ENCODE measurements at places on chromosomes 4 and X.

- no peak for DNase-seq
These were observed 201.7 kb downstream of the TBCK start for GRCh38 chr4:106114270-106114669.

GRCh38 chr4:16691450-16691849, 207.0 kb downstream of the LDB2 start:
- DNase-seq = no peak

DNA sequence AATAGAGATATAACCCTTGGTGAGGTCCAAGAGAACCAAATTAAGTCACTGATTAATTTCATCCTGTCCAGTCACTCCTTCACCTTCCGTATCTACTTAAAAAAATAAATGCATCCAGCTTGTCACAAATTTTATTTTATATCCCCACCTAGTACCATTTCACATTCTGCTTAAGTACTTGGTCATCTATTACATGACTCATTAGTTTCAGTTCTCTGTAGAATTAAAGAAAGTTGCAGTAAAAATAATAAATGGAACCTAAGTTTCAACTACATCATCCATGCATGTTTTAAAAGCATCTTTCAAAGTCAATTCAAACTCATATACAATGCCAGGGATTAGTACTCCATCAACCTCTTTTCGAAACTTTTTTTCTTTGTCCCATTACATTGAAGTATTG, 130.2 kb downstream of the SH2D1A start:
- no peak for DNase-seq

DNA sequence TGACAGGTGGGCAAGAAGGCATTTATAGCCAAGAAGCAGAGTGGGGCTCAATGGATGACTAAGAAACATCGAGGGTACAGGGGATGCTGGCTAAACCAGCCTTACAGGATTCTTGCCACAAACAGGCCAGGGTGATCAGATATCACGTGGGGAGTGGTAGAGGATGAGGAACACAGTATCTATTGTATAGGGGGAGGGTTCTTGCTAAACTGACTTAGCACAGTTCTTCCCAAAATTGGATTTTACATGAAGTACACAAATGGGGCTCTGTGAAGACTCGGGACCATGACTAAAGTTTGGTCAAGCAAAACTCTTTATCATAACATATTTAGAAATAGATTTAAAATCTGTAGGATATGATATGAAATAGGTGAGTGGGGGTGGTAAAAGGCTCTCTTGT, 144.0 kb upstream of the ATOH1 start:
- no peak for DNase-seq

DNA sequence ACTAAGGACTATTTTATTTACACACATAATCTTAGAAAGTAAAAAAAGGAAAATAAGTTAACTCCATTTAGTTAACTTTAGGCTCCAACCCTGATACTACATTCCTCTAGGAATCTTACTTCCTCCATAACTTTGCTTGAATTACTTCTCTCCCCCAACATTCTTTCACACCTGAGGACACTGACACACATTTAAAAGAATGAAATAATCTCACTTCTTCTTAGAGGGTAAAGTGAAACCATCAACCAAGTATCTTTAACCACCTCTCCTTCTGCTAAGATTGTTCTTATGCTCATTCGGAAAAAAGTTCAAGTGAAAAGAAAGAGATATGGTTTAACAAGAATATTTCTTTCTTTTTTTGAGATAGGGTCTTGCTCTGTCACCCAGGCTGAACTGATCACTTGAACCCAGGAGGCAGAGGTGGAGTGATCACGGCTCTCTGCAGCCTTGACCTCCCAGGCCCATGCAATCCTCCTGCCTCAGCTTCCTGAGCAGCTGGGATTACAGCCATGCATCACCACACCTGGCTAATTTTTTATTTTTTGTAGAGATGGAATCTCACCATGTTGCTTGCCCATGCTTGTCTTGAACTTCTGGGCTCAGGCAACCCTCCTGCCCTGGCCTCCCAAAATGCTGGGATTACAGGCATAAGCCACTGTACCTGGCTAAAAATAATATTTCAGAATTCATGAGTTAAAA, 28.5 kb downstream of the SLC25A4 start:
- no peak for DNase-seq

GRCh38 chrX:110087485-110088356, 84.8 kb downstream of the TMEM164 start:
- DNase-seq = no peak

DNA sequence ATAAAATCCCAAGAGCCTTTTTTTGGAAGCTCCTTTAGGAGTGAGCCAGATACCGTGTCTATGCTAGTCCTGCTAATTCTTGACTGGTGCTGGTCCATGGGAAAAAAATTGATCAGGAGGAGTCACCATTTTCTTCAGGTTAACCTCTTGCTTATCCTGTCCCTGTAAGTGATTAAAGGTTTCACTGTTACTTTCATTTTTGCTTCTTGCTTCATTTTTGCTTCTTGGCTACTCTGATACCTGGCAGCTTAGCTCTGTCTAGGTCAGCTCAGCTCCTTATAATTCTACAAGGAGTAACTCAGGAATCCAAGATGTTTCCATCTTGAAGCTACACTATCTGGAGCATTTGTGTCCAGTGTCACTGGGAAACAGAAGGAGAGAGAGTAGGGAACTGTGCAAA, 45.7 kb downstream of the AFM start:
- DNase-seq = no peak

All from NCI-H1092 treated with DMSO at 0.1 percent for 48 hours (cell line).